ENCODE measurements at places on chromosomes 1 and 21. TPM values are rescaled to one million over a fixed set of nuclear protein-coding genes. Genes with fewer than 3 reads are reported as not detected.

- DNase-seq: no peak
These were observed 383.7 kb upstream of the CAMK1G start for GRCh38 chr1:209199822-209200221.

The SPRR2A gene
- total RNA-seq: not detected

- no peak for DNase-seq
These were observed 83.9 kb downstream of the CRB1 start for GRCh38 chr1:197351821-197352440.

DNA sequence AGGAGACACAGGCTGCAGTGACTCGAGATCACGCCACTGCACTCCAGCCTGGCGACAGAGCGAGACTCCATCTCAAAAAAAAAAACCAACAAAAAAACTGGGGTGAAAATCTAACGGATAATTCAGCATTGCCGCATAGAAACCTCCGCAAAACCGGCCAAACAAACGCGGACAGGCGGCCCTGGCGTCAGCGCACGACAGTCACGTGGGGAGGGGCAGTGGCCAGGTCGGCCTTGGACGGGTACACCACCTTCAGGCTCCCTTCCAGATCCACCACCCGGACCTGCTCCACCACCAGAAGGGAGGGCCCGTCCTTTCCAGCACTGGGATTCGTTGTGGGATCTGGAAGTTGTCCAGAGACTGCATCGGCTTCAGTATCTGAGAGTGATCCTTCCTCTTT, 8.4 kb downstream of the SMIM1 start:
- DNase-seq: no peak

DNA sequence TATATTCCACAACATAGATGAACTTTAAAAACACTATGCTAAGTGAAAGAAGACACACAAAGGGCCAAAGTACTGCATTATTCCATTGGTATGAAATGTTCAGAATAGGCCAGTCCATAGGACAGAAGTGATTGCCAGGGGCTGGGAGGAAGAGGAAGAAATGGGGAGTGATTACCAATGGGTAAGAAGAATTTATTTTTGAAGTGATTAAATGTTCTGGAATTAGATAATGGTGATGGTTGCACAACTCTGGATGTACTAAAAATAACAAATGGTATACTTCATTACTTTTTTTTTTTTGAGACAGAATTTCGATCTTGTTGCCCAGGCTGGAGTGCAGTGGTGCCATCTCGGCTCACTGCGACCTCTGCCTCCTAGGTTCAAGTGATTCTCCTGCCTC, 61.7 kb downstream of the CHD5 start:
- DNase-seq: no peak

DNA sequence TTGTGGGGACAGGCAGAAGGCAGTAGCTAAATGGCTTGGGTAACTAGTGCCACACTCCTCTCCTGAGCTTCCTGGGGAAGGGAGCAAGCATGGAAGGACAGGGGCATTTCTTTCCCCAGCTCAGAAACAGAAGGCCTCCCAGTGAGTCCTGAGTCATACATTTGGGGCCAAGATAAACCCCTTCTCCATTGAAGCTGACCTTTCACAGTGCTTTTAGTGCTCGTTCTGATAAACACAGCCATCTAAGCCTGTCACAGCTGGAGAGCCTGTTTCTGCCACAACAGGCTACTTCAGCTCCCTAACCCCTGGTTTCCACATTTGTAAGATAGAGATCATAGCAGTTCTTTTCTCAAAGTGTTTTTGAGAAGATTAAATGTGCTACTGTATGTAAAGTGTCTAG, 374.0 kb downstream of the LMX1A start:
- no peak for DNase-seq

DNA sequence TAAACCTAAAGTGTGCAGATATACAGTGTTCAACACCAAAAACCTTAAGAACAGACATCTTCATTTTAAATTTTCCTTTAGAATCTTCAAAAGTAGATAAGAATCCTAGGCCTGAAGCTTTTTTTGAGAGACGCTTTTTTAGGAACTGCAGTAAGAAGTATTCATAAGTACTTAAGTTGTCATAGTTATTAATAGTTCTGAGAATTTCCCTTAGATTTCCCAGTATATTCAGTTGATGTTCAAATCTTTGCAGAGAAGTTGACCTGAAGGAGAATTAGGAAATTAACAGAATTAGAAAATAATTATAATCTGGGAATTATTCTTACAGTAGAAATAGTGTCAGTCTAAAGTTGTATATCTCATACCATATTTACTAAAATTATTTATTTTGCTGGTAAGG, 150.3 kb downstream of the NCAM2 start:
- no peak for DNase-seq

The MTARC1 gene
- total RNA-seq: 8.1 TPM

DNA sequence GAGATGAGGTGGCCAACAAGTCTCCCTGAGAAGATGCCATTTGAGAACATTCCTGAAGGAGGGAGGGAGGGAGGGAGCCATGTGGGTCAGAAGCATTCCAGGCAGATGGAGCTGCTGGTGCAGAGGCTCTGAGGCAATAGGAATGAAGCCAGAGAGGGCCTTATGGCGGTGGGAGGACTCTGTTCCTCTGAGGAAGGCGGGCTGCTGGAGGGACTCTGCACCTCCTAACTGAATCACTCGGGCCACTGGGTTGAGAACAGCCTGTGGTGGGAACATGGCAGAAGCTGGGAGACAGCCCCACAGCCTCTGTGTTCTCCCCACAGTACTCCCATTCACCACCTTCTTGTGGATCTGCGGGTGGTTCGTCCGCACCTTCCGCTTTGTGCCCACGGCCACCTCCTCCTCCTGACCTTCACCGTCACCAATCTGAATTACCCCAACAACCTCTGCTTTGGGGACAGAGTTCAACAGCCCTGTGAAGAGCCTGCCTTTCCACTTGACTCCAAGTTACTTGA, 2.4 kb upstream of the TMEM125 start:
- DNase-seq: no peak

- no peak for DNase-seq
These were observed 139.2 kb downstream of the SEC16B start for GRCh38 chr1:177830531-177831135.

The GDAP2 gene
- total RNA-seq: 32.8 TPM

- no peak for DNase-seq
These were observed 33.8 kb upstream of the TSPAN2 start for GRCh38 chr1:115123116-115123515.

The LMX1A gene
- total RNA-seq: 0.84 TPM

GRCh38 chr1:180489976-180490375, 12.4 kb downstream of the ACBD6 start:
- DNase-seq: no peak

DNA sequence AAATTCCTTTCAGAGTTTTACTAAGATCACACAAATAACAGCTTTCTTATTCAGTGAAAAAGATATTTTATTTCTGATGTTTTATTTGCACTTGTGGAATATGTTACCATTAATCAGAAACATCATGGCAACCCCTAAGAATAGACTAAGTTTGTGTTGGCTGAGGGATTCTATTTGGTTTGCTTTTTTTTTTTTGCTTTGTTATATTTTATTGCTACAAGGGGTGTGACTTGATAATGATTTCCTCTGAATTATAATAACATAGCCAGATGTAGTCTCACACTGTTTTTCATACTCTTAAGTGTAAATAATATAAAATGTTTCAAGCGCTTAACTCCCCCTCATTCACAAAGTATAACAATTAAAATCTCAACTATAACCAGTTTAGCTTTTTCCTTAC, 20.0 kb downstream of the GLRX2 start:
- DNase-seq: no peak

DNA sequence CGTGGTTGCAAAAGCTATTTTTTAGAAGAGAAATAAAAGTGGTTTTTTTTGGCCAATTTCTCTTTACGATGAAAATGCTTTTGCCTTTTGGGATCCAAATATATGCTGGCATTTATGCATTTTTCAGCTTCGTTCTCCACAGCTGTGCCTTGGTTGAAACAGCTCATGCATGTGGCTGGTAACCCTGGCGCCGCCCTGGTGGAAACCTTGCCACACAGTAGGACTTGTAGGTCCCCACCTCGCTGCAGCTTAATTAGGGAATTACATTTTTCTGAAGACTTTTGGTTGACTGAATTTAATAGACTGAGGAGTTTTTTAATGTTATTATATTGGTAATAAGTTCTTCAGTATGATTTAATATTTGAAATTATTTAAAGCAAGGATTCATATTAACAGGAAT, 12.7 kb upstream of the PCP4 start:
- DNase-seq: no peak

- DNase-seq: no peak
These were observed 89.6 kb upstream of the CD34 start for GRCh38 chr1:208000504-208000903.

The C1orf141 gene
- total RNA-seq: not detected

The AQP10 gene
- total RNA-seq: 0.26 TPM

DNA sequence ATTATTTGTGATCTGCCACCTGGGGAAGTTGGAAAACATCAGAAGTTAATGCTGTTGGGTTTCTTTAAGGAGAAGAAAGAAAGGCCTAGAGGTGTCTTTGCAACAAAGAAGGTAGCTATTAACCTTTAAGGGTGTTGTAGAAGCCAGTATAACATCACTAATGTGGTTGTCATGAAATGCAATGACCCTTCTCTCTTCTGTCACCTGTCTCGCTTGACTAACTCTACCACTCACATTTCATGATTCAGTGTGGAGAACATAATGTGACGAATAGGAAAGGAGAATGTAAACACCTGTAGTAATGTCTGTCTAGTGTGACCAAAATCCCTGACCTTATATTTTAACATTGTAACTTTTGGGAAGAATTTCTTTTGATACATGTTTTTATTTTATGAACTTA, 211.7 kb upstream of the UBE2U start:
- DNase-seq: no peak

- no peak for DNase-seq
These were observed 571.6 kb downstream of the AJAP1 start for GRCh38 chr1:5225707-5226704.

- DNase-seq: no peak
These were observed 6.2 kb upstream of the AGTRAP start for GRCh38 chr1:11729498-11730428.

The BCAR3 gene
- 18.4 TPM for total RNA-seq

DNA sequence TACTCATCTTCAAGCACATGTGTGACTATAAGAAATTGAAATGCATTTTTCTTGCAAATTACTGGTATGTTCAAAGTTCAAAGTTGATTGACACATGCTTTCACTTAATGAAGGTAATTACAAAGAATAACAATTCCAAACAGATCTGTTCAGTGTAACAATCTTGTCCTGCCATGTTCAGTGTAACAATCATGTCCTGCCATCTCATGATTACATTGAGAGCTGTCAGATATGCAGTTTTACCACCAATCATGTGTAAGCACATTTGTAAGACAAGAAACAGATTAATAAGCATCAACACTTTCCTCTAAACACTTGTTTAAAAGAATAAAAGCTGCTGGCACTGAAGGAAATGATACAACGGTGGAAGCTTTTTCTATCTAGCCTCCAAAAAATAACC, 80.3 kb upstream of the ZNF281 start:
- DNase-seq: no peak

GRCh38 chr1:151325646-151326429, 1.4 kb downstream of the PI4KB start:
- DNase-seq: no peak

GRCh38 chr21:39800311-39800710, 55.3 kb downstream of the IGSF5 start:
- no peak for DNase-seq

GRCh38 chr21:44751799-44752636, 40.6 kb upstream of the TSPEAR start:
- peak; percentile 69 for DNase-seq

The SLC9C2 gene
- total RNA-seq: not detected

GRCh38 chr1:38671221-38671620, 188.4 kb downstream of the RRAGC start:
- DNase-seq: no peak

GRCh38 chr1:60162936-60163335, 89.4 kb upstream of the C1orf87 start:
- no peak for DNase-seq

- DNase-seq: no peak
These were observed 28.0 kb downstream of the DENND2D start for GRCh38 chr1:111172463-111172862.

DNA sequence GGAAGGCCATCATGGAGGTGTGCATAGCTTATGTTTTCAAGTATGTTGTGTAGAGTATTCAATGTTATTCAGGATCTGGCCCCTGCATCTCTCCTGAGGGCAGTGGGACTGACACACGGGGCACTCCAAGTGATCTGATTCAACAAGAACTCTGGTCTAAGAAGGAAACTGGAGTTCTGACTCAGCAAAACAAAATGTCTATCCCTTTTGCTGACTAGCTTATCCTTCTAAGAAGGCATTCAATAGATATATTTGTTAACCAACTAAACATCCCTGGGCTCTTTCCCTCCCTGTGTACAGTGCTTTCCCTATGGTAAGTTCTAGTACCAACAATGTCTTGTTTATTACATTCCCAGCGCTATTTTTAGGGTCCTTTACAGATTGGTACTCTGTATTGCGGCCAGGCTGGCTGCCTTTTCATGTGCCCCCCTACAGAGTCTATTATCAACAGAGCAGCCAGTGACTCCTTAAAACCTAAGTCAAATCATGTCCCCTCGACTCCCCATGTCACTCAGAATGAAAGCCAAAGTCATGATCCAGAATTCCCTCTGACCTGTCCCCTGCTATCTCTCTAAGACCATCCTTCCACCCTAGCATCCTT, 304.9 kb downstream of the KCNH1 start:
- DNase-seq: no peak

The PDC gene
- total RNA-seq: not detected

DNA sequence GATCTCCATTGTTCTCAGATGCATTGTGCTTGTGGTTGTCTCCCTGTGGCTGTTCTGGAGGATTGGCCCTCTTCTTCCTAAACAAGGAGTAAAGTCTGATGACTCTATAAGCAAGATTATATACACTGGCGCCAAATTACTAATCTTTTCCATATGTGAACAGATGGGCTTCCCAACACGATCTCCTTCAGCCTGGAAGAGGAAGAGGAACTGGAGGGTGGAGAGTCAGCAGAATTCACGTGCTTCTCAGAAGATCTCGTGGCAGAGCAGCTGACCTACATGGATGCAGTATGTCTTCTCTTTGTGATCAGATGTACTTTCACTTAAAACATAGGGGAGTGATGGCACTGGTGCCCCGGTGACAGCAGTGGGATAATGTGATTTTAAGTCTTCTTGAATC, 78.7 kb downstream of the RGL1 start:
- no peak for DNase-seq

The KCNH1 gene
- 0.19 TPM for total RNA-seq

DNA sequence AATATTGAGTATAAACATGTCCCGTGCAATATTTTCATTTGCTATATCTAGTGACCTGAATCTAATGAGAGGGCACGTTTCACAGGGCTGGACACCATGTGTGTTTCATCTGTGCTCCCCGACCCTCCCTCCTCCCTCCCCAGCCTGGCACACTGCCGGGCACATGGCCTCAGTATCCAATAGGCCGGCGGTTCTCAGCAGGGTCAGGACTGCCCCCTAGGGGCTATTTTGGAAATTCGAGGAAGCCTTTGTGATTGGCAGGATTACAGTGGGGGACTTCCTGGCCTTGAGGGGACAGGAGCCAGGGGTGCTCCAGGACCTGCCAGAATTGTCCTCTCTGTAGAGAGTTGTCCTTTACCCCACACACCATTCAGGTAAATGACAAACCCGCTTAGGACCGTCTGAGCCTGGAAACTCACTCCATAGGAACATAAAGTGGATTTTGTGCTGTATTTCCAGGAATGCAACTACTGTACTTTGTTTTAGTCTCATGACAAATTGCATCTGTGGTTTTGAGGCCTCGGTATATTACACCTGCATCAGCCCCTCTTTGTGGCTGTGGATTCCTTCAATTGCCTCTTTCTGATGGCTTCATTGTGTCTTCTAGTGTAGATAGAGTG, 109.5 kb upstream of the SIM2 start:
- peak; percentile 55 for DNase-seq
